Forelimb muscle (tissue), 1 donor: ENCODE measurements at places on chromosomes 13 and 19.

- peak; percentile 74 for DNase-seq
Observed at GRCh38 chr19:38929929-38930775, at the start of gene SARS2. TSS of gene SARS2 (minus strand) at chr19:38930763. CDS start at chr19:38930736, 27 bp downstream.

GRCh38 chr19:5838353-5839064 is 993 bp downstream of the FUT6 start:
- no peak for DNase-seq

GRCh38 chr13:77853703-77854102 is 64.9 kb downstream of the EDNRB start:
- DNase-seq = no peak

DNA sequence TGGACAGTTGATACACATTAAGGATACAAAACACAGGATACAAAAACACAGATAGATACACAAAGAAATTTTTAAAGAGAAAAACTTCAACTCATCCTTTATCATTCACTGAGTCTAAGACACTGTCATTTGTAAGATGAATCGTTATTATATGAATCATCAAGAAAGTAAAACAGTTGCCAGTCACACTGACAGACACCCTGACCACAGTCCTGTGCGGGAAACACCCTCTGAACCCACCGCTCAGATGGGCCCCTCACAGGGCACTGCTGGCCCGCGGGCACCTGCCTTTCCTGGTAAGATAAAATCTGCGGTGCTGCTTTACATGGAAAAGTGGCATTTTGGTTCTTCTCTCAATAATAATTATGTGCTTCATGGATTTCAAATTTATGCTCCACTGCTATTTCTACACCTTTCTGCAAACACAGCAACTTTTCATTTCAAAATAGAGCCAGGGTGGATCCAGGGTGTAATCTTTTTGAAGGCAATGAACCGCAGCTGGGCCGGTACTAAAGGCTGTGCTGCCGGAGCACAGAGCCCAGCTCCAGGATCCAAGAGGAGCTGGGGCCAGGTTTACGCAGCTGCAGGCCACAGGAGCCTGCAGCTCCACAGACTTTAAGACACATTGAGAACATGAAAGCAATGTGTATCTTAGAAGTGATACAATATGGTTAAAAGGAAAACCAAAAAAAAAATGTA is 76.8 kb downstream of the TUBGCP3 start:
- DNase-seq = no peak

- no peak for DNase-seq
Observed at GRCh38 chr13:70310396-70311119, 202.3 kb upstream of the KLHL1 start.

GRCh38 chr13:85557691-85558467 is 241.3 kb downstream of the SLITRK6 start:
- DNase-seq = no peak

GRCh38 chr19:35744430-35745327 is 539 bp downstream of the U2AF1L4 start:
- DNase-seq = peak; percentile 86

GRCh38 chr13:40966298-40966697 is 52.8 kb downstream of the ELF1 start:
- DNase-seq = no peak

- no peak for DNase-seq
Observed at GRCh38 chr19:7874076-7874896, at the start of gene PRR36. TSS of gene PRR36 (minus strand) at chr19:7874390. CDS start at chr19:7873689, 701 bp downstream.

- no peak for DNase-seq
Observed at GRCh38 chr13:24276306-24276705, 33.1 kb upstream of the C1QTNF9 start.

DNA sequence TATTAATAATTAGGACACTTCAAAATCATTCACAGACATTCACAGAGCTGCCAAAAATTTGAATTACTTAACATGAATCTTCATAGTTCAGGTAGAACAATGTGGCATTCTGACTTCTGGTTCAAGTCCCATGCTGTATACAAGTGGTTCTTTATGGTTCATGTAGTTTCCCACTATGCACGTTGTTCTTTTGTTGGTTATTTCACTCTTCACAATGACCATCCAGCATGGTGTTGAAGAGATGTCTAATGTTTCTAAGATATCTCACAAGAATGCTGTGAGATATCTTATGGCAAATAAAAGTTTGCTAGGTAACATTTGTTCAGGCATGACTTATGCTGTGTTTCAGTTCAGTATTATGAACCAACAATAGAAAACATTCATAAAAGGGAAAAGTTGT is 88.2 kb upstream of the SLITRK6 start:
- no peak for DNase-seq

- peak; percentile 5 for DNase-seq
Observed at GRCh38 chr13:28268800-28269223, 130.5 kb downstream of the PAN3 start.

GRCh38 chr13:77349365-77349764 is 22.5 kb upstream of the MYCBP2 start:
- DNase-seq = no peak
